ENCODE measurements at places on chromosomes 16 and 17.

DNA sequence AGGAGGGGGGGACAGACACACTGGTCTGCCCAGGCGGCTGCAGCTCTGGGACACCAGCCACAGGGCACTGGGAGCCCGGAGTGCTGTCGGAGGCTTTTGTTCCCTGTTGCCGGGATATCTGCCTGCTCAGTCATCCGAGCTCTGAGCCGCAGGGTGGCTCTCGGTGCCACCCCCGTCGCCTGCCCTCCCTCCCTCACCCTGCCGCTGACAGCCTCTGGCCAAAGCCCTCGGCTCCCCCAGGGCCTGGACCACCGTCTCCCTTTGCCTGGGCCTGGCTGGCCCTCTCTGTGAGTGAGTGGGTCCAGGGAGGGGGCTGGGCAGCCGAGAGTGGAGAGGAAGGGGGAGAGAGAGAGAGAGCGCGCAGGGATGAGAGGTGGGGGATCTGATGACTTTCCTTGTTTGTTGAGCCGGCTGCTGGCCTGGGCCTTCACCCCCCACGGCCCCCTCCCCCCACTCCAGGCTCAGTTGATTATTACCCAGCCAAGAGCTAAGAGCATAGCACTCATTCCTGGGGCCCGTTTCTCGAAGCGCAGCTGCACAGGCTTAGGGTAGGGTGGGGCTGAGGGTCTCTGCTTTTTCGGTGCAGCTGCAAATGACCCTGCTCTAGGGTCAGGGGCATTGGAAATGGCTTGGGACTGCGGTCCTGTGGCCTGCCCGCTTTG, 2.7 kb downstream of the FOXJ1 start:
- peak; percentile 64 for DNase-seq

DNA sequence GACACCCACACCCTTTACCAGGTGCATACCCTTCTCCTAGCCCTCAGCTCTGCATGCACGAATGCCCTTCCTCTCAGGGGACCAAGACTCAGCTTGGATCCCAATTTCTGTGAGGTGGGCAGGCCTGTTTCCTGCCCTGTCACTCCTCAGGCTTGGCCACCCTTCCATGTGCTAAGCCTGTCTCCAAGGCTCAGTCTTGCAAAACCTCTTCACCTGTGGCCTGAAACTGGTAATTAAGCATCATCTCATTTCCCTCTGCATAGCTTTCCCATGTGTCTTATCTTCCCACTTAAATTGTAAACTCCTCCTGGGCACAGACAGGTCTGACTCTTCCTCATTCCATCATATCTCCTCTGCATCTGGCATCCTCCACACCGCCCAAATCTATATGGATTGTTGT, 31.0 kb upstream of the SMPD3 start:
- DNase-seq = no peak

- DNase-seq = no peak
These were observed 5.5 kb downstream of the COG1 start for GRCh38 chr17:73198201-73198929.

DNA sequence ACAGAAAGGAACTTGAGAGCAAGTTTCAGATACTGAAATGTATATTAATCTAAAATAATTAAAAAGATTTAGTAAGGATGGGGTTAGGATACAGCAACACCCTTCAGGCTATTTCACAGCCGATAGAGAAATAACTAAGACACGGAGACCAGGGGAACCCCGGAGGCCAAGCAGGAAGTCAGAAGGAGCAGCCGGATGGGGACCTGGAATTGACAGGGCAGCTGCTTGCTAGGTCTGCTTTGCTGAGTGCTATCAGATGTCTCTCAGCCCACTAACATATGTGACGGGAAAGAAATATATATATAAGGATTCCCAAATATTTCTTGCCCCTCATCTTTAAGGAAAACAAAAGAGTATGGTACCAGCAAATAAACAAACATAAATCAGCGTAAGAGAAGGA, 154.1 kb upstream of the CDH5 start:
- DNase-seq = no peak

DNA sequence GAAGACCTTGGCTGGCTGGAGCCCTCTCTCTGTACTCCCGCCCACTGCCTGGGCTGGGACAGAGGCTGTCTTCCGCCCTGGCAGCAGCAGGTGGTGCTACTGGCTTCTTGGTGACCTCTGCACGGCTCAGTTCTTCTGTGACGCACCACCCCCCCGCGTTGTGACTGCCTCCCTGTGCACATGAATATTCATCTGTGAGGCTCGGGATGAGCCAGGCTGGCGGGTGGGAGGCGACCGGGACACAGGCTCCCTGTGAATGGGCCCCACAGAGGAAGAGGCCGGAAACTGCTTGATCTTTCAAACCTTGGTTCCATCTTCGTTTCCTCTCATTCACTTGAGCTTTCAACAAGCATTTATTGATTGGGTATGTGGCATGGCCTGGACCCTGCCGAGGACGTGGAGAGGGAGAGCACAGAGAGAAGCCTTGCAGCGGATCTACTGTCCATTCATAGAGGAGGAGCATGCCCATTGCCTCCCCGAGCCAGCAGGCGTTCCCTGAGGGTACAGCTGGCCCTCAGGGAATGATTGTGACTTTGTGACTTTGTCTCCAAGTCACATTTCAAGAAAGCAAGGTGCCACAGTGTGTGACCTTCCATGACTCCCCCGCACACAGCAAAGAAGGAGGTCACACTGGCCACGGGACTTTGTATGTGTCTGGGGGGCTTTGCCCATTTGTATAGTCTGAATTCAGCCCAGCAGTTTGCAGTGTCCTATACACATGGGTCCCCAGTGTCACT, 45.0 kb downstream of the B9D1 start:
- DNase-seq = peak; percentile 88

GRCh38 chr17:2029911-2030778, at the start of gene DPH1:
Gene DPH1, plus strand, starts transcription at chr17:2030153. Its CDS starts 17 bp downstream, at chr17:2030170.
- peak; percentile 90 for DNase-seq

DNA sequence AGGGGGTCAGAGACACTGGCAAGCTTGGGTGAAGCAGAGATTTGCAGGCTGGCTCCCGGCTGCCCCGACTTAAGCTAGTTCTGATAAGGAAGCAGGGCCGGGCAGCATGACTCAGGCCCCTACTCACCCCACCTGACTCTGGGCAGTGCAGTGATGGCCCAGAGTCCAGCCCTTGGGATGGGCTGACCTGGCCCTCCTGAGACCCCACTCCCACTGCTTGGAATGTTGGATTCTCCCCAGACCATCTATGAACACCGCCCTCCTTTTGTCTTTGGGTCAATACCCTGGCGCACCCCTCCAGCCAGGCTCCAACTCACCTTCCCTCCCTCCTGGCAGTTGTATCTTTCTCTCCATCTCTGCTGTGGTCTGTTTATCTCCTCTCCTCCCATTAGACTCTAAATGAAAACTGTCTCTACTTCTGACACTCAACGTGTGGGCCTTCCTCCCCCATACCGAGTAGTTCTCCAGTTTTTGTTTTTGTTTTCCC, 21.0 kb downstream of the LGALS3BP start:
- no peak for DNase-seq

DNA sequence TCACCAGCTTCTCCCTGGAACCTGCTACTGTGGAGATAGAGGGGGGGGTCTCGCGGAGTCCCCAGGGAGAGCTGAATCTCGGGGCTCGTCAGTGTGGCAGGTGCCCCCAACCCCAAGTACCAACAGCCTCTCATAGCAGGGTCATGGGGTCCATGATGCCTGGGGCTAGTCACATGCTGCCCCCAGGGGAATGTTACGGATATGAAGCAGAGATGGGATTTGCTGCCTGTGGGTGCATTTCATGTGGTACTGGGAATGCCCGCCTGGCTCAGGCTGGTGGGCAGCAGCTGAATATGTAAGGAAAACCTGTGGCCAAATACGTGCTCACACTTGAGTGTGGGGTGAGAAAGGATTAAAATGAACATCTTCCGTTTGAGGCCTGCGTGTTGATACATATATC, 49.4 kb downstream of the MEAK7 start:
- DNase-seq = no peak

GRCh38 chr16:14491861-14492529, 138.1 kb downstream of the PARN start:
- DNase-seq = no peak

GRCh38 chr16:2852731-2853507, 5.1 kb downstream of the PRSS22 start:
- DNase-seq = peak; percentile 65

DNA sequence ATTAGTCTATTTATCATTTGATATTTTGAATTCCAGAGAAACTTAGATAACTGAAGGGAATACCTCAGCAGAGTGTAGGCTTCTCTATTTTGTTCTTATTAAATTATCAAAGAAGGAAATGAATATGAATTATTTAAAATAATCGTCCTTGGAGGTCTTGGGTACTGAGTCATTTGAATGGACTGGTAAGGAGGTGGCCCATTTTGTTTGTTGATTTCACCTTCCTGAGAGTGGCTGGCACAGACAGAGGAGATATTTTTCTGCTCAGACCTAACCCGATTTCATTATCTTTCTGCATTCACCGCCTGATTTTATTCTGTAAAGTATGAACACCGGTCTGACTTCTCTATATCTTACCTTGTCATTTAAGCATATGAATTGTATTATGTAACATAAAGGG, 88.0 kb downstream of the USP22 start:
- DNase-seq = no peak

GRCh38 chr17:19641687-19642372, 6.7 kb upstream of the ALDH3A2 start:
- DNase-seq = no peak

DNA sequence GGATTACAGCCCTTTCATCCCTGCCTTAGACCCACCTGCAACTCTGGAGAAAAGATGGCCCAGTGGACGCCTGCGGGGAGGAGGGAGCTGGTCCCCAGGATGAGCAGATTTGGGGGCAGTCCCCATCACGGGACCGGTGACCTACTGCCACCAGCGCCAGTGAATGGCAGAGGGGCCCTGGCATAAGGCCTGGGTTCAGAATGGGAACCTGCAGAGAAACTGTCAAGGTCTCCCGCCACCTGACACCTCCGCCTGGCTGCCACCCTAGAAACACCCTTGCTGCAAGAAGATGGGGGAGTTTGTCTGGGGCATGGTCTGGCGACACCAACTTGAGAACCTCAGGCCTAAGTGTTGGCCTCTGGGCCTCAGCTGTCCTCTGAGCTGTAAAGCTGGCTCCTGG, 335.7 kb downstream of the SEC14L1 start:
- DNase-seq = no peak

DNA sequence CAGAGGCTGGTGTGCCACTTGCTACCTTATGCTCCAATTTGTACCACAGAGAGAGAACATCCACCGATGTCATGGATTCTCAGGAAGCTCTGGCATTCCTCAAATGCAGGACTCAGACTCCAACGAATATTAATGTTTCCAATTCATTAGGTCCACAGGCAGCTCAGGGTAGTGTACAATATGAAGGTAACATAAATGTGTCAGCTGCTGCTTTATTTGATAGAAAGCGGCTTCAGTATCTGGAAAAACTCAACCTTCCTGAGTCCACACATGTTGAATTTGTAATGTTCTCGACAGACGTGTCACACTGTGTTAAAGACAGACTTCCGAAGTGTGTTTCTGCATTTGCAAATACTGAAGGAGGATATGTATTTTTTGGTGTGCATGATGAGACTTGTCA, 16.1 kb downstream of the SLFN5 start:
- no peak for DNase-seq

DNA sequence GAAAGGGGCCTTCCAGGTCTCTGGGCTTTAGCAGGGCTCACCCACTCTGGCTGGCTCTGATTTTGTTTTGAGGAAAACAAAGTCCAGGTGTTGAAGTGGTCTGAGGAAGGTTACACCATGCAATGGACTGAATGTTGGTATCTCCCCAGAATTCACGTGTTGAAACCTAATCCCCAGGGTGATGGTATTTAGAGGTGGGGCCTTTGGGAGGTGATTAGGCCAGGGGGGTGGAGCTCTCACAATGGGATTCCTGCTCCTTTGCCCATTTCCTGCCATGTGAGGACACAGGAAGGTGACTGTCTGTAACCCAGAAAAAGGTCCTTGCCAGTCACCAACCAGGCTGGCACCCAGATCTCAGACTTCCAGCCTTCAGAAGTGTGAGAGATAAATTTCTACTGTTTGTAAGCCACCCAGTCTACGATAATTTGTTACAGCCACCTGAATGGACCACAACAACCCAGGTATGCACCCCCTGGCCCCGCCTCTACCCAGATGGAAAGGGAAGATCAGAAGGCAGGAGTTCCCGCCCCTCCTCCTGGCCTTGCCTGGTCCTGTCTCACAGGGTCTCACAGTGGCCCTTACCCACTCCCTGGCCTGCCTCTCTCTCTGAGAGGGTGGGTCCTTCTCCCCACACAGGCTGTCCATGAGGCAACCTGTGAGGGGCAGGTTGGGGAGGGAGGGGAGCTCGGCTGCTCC, 32.0 kb downstream of the LRRC75A start:
- DNase-seq = peak; percentile 59

DNA sequence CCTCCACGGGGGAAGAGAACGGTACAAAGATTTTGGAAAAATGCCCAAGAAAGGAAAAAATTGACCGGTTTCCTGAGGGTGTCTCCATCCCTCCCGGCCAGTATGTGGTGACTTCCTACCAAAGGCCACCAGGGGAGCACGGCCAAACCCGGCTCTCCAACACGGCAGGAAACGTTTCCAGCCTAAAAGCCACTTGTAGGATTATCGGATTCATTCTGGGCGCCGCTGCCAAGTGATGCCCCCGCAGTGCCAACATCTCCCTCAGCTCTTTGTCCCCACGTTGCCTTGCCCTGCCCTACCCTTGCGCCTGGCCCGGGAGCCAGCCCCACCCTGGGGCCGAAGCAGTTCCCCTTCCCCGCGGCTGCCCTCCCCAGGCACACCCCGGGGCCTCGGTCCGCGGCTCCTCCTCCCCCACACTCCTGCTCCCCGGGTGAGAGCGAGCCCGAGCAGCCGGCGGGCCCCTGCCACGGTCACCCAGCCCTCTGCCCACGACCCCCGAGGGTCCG, 688 bp downstream of the CRK start:
- peak; percentile 74 for DNase-seq

DNA sequence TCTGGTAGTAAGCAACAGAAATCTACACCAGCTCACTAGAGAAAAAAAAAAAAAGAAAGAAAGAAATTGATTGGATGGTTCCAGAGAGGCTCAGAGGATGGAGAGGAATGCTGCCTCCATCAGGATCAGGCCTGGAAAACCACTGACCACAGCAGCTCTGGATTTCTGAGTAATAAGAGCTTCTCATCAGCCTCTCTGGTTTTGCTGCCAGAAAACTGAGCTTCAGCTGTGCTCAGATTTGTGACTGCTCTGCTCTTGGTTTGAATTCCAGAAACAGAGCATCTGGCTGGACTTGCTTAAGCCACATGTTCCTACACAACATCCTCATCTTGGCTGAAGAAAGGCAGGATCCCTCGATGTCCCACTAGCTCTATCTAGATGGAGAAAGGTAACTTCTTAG, 25.9 kb downstream of the IRX6 start:
- DNase-seq = no peak

- DNase-seq = no peak
These were observed 23.6 kb downstream of the ALDH3A2 start for GRCh38 chr17:19672009-19672750.

GRCh38 chr16:12300490-12300889, 324.0 kb downstream of the SNX29 start:
- no peak for DNase-seq

GRCh38 chr17:60770946-60771422, 93.3 kb downstream of the BCAS3 start:
- DNase-seq = no peak

DNA sequence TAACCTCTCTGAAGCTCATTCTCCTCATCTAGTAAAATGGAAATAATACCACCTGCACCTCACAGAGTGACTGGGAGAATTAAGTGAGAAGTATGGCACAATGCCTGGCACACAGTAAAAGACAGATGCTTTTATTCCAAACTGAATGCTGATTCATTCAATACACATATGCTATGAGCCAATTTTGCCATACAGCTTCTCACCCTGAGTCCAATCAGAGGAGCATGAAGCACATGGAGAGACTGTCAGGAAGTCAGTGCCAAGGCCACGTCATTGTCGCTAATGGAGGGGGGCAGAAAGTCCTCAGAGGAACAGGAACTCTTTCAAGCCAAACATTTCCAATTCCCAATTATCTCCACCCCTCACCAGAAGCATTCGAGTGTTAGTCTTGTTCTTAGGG, 11.6 kb downstream of the MKS1 start:
- DNase-seq = no peak
